ENCODE measurements at places on chromosomes 12 and 14.

GRCh38 chr12:131869871-131870418 lies 24.5 kb upstream of the ULK1 start:
- DNase-seq = no peak

DNA sequence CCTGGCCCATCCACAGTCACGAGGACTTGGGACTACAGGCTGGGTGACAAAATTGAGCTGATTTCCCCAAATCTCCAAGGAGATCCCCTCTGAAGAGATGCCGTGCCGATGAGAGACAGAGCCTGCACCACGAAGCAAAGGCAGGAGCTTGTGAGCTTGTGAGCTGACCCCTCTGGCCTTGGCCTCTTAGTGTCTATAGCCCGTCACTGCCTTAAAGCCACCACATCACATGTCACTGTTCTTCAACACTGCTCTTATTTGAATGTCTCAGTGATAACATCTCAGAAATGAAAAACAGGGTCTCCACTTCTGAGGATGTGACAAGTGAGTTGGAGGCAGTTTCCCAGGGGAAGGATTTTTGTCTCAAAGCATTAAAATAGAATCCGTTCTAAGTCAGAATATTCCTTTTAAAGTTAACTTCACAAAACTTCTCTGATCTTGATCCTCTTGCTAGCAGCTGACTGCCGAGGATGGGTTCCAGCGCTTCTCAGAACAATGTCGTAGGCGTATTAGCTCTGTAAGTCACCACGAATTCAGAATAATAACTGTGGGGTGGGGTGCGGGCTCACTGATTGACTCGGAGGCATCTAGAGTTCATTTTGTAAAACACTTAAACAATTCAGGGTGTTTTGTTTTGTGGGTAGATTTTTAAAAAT lies 37.5 kb downstream of the CHST11 start:
- no peak for DNase-seq

- no peak for DNase-seq
Observed at GRCh38 chr12:78891646-78892353, 27.2 kb downstream of the SYT1 start.

GRCh38 chr12:21543151-21543550 lies 17.1 kb downstream of the SPX start:
- DNase-seq = no peak

DNA sequence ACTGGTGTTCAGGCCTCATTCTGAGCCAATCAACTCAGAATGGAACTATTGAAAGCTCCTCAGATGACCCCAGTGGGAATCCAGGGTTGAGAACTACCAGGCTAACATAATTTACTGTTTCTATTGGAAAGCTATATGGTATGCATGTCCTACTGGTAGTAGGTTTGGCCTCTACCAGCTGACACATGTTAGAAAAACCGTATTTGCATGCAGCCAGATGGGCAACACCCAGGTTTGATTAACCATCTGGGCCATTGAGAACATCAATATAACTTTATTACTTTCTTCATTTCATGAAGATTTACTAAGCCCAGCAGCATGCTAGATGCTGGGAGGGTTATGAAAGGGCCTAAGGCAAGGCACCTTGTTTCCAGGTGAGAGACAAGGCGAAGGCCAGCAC lies 181.4 kb upstream of the PARP11 start:
- DNase-seq = no peak
